IgD-negative memory B cell (primary cell): ENCODE measurements at places on chromosomes 2 and 18. TPM values are rescaled to one million over a fixed set of nuclear protein-coding genes. Genes with fewer than 3 reads are reported as not detected.

Gene SNORC
- not detected for polyA plus RNA-seq

Gene PTPRM
- polyA plus RNA-seq: 0.61 TPM

Gene ZAP70
- 4.6 TPM for polyA plus RNA-seq

Gene ADCY3
- polyA plus RNA-seq: 25.9 TPM

Gene ZNF638
- 60.3 TPM for polyA plus RNA-seq

Gene HOXD13
- not detected for polyA plus RNA-seq

Gene ACTG2
- polyA plus RNA-seq: not detected

Gene FLACC1
- 0.64 TPM for polyA plus RNA-seq

Gene IGFBP5
- not detected for polyA plus RNA-seq

Gene CASP10
- 14.9 TPM for polyA plus RNA-seq

Gene DES
- not detected for polyA plus RNA-seq

Gene CRACDL
- polyA plus RNA-seq: not detected
